ENCODE measurements at places on chromosomes 13 and 19.
A peak's percentile ranks its signal among the peaks of the same experiment; 100 is the strongest.

- no peak for DNase-seq
These were observed 62.6 kb upstream of the FARP1 start for GRCh38 chr13:98080280-98080679.

DNA sequence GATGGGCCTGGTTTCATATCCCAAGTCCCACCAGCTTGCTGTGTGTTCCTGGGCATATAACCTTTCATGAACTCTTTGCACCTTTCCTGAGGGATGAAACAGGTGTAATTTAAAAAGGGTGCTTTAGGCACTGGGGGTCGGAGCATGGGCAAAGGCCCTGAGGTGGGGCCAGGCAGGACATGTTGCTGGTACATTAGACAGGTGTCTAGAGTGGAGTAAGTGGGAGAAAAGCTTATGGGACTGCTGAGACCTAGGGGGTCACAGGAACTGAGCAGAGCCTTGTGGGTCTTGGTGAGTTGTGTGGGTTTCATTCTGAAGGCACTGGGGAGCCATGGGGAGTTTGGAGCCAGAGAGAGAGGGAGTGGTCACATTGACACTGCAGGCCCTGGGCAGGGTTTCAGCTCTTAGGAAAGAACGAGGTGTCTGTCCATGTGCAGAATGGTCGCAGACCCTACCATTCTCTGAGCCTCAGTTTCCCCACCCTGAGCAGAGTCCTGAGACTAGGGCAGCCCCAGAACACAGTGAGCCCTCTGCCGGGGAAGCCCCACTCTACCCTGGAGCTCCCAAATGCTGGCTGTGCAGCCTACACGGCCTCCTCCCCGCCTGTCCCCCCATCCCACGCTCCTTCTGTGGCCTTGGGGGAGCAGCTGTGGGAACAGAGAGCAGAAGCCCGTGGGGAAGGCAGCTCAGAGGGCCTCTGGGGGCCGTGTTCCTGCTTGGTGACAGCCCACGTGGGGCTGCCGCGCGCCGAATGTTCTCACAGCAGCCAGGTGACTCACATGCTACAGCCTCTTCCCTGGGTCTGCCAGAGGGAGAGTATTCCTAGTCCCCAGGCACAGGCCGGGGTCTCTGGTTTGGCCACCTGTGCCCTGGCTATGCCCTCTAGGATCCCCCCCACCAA, 7.3 kb upstream of the HOMER3 start:
- DNase-seq: no peak

GRCh38 chr13:71090990-71091389, 776.0 kb downstream of the DACH1 start:
- no peak for DNase-seq

GRCh38 chr19:39408392-39409207, 2.0 kb downstream of the ZFP36 start:
- peak; percentile 29 for DNase-seq

DNA sequence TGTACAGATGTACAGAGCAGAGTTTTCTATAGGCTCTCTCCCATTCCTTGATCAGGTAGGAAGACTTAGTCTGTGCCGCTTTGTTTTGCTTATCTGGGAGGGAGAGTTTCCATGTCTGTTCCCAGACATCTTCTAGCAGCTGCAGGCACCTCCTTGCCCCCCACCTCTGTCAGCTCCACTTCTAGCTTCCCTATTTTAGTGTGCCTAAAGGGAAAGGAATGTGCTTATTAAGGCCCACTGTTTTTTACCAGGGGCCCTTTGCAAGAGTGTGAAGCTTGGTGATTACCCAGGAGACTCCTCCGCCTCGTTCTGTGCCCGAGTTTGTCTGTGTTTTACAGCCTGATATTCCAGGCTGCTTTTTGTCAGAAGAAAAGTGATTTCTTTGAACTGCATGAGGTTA, 1984.4 kb downstream of the OLFM4 start:
- no peak for DNase-seq

GRCh38 chr19:855566-856120, 3.5 kb downstream of the ELANE start:
- no peak for DNase-seq

DNA sequence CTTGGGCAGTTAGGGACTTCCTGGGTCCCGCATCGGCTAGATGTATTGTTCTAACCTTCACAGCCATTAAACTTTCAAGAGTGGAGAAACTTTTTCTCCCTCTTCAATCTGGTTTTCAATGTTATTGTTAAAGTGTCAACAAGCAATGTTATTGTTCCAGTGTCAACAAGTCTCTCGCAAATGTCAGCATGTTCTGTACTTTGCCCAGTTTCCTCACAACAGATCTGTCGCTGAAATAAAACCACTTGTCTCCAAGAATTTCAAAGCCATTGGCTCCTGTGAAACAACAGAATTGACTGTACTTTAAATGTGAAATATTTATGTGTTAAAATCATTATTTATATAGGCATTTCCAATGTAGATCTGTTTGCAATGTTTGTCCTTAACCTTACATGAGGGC, 138.0 kb downstream of the ITGBL1 start:
- DNase-seq: no peak

GRCh38 chr13:27918041-27918917, 1.5 kb upstream of the PDX1 start:
- no peak for DNase-seq

DNA sequence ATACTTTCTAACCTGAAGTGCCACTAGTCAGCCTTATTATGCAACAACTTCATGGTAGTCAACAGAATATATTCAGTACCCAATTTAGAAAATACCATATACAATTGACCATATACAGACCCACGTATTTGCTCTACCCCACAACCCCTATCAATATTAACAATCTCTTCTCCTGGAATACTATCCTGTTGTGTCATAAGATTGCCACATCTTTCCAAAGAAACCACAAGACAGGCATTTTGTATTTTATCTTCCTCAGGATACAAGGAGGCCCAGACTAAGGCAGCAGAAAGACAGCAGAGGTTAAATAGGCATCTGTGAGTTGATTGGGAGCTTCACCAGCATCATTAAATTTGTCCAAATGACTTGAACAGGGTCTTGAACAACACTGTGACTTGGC, 4.5 kb downstream of the SPART start:
- DNase-seq: no peak

GRCh38 chr19:1810439-1811160, 1.5 kb downstream of the ATP8B3 start:
- DNase-seq: no peak

DNA sequence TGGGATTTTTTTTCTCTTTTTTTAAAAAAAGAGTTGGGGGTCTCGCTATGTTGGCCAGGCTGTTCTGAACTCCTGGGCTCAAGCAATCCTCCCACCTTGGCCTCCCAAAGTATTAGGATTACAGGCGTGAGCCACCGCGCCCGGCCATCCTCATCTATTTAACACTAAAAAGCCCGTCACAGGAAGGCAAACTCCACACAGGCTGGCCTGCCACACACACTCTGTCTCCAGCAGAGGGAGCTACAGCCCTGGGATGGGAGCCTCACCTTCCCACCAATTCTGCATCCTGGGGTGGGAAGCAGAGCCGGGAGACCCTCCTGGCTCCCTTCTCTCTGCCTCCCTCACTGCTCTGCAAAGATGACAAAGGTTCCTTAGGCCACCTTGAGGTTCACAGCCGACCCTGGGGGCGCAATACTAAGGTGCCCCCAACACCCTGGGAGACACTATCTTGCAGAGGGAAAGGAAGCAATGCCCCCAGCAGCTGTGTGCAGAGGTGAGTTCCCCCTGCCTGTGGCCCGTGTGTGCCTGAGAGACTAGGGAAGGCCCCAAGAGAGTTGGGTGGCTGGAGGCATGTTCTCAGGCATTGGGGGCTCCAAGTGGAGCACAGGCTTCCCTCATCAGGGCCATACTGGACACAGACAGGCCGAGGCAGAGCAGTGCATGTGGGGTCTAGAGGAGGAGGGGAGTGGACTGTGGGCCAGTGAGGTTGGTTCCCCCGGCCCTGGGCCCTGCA, 27.4 kb upstream of the TIMM44 start:
- no peak for DNase-seq

DNA sequence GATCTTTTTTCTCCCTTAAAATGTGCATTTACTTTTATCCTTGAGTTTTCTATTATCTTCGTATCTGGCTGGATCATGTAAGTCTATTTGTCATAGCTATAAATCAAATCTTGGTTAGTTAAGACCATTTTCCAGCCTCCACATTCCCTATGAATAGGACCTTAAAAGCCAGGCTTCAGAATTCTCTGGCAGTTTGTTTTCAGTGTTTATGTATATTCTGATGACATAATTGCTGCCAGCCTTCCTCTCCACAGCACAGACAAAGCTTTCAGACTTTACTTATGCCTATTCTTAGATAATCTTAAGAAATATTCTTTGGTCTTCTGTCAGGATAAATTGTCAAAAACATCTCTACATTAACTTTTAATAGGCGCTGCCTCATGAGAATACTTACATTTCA, 870.8 kb upstream of the SPRY2 start:
- DNase-seq: no peak

- peak; percentile 39 for DNase-seq
These were observed 40.2 kb downstream of the SMIM24 start for GRCh38 chr19:3440082-3440481.

DNA sequence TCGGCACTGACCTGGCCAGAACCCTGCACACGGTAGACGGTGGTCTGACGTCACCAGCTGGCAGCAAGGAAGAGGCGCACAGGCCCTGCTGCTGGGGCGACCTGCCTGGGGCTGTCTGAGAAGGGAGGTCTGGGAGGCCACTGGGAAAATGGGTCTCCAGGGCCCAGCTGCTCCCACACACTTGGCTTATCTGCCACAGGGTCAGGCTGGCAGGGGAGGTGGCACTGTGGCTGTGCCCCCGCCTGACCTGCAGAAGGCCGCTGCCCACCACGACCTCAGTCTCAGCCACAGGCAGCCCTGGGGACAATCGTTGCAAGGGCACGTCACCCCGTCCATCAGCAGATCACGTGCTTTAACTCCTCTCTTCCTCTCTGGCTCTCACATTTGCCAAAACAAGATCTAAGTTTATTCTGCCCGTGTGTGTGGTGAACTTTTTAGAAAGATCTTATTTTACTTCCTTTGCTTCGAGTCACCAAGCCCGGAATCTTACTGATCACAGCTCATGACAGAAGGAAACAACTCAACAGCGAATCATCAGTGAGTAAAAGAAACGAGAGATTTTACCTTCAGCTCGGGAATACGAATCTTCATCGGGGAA, 45.2 kb upstream of the RANBP3 start:
- DNase-seq: no peak

DNA sequence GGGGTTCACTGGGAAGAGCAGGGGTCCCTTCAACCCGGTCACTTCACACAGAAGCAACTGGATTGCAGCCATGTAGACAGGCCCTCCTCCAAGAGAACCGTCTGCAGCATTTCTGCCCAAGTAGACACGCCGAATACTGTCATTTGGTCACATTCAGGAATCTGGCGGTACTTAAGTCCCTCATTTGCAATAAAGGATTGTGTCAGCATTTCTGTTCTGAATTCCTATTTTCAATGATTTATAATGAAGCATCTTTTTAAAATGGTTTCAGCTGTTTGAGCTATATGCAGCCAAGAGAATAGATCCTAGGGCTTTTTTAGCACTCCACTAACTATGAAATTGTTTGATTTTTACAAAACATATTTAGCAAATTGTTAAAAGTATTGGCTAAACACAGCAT, 143.5 kb upstream of the SOX1 start:
- DNase-seq: no peak

GRCh38 chr19:48961673-48962028, 3.5 kb upstream of the FTL start:
- no peak for DNase-seq

- DNase-seq: no peak
These were observed 13.7 kb downstream of the AXL start for GRCh38 chr19:41232686-41233085.

- no peak for DNase-seq
These were observed 312.8 kb upstream of the PCDH20 start for GRCh38 chr13:61728471-61728870.

- no peak for DNase-seq
These were observed 238.0 kb upstream of the SOX21 start for GRCh38 chr13:94950303-94950702.

DNA sequence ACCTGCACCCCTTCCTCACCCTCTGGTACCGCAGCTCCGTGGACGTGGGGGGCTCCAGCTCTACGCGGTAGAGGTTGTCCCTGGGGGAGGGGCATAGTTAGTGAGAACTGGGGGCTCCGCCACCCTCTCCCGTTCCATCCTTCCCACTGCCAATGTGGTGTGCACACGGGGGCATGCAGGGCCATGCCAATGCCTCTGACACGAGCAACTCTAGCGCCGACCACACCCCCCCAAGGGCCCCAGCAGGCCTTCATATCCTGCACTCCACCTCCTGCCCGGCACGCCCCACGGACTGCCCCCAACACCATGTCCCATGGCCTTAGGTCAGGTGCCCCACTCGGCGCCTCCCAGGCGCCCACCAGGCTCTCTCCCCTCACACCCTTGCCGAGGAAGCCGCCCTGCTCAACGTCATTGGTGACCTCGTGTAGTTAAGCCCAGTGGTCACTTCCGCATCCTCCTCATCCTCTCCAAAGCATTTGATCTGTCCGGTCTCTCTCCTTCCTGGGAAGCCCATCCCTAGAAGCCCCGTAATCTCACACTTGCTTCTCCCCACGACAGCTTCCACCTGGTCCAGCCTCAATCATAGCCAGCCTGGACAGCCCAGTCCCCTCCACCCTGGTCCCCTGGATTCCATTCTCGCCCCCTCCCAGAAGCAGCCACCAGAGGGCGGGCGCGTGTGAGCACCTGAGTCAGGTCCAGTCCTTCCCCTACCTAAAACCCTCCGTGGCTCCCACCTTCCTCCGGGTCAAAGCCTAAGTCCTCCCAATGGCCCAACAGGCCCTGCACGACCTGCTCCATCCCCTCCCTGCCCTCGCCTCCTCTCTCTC, 2.1 kb downstream of the SEMA6B start:
- no peak for DNase-seq

DNA sequence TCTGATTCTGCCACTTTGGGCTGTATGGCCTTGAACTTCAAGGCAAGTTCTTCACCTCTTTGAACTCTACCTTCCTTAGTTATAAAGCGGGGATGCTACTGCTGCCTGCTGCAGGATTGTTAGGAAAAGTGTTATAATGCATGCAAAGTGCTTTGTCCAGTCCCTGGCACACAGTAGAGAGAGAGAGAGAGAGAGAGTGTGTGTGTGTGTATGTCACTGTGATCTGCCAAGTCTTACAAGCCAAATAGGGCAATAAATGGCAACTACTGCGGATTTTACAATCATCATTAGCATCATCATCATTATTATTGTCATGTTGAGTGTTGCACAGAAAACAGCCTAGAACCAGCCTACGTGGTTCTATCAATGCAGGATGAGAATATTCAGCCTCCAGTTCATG, 136.1 kb downstream of the ZDHHC20 start:
- no peak for DNase-seq

- DNase-seq: no peak
These were observed 34.0 kb downstream of the LRCH1 start for GRCh38 chr13:46586751-46587514.

- DNase-seq: no peak
These were observed 22.7 kb downstream of the MPND start for GRCh38 chr19:4365791-4366665.
